ENCODE measurements at places on chromosomes 13 and 19.

DNA sequence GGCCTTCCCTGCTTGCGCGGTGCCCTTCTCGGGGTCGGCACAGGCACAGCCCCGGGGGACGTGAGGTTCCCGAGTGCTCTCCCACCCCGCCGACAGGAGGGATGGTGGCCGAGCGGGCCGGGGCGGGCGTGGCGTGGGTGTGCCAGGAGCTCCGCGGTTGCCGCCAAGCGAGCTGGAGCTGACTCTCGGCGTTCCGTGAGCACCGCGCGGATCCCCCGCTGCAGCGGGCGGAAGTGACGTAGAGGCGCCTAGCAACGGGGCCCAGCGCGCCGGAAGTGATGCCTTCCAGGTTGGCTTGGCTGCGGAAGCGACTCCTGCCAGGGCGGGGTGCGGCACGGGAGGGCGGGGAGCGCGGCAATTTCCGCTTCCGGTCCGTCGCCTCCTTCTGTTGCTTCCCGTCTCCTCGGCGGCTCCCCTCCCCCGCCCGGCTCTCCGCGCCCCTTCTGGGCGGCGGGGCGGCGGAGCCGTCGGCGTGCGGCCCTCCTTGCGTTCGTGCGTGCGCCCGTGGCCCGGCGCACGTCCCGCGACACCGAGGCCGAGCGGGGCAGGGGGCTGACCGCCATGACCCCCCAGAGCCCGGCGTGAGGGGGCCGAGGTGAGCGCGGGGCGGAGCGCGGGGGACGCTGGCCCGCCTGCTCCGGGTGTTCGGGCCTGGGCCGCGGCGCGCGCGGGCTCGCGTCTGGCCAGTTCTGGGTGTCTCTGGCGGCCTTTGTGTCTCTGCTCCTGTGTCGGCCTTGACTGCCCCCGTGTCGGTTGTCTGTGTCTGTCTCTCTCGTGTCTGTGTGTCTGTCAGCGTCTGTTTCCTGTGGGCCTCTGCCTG, at the start of gene EPN1:
Gene EPN1, plus strand, starts transcription at position 386 of the 820 bp plus-strand sequence. CDS start 3,402 bp downstream, outside the sequence.
- DNase-seq: peak; percentile 79

GRCh38 chr13:60689571-60689970, 292.6 kb downstream of the TDRD3 start:
- DNase-seq: no peak

DNA sequence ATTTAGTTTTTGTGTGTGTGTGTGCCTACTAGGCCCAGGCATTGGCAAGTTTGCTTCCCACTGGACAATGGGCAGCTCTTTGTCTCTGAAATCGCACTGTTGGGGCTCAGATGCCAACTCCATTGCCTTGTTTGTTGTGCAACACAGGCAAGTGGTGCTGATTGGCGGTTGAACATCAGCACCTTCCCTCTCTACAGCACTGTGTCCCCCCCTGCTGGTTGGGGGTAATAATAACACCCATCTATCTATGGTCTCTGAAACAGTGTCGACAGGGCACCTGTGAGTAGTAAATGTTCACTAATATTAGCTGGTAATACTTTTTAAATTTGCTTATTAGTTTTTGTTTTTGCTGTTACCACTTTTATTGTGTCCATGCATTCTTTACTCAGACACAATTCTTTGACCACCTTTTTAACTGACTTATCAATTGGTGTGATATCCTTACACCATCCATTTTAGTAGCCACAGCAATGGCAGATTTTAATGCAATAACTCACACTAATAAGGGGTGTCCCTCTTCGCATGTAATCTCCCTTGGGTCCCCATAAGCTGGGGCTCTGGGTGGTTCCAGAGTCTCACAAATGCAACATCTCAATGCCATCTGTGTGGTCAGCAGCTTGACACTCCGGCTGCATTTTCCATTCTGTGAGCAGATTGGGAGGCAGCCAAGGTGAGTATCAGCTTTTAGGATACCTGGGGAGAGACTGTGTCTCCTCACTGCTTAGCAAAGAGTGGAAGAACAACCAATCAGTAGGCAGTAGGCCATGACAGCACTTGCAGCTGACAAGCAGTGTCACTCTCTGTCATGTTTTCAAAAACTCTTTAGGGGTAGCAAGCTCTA, 47.7 kb upstream of the UQCRFS1 start:
- no peak for DNase-seq

DNA sequence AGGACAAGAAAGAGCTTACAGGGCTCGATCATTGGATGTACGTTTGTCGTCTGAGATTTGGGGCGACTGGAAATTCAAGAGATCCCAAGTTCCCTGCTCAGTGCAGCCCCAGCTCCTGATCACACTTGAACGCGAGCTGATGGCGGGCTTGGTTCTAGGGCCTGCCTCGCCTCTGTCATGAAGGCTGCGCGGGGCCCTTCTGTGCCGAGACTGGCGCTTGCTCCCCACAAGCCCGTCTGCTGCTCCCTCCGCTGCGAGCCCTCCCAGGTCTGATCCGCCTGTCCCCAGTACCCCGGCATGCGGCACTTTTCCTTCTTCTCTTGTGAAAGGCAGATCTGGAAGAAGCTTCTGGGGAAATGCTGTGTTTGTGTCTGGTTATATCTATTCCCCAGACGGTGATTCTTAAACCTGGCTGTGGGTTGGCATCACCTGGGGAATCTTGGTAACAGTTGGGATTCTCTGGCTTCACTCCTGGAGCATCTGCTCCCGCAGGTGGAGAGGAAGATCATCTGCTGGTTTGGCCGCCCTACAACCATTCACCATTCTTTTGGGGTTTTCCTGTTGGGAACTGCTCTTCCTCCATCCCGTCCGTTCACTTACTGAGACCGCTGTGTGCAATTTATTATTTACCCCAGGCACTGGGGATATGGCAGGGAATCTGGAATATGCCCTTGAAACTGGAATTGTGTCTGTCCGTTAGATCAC, 43.6 kb downstream of the SIPA1L3 start:
- DNase-seq: no peak

GRCh38 chr19:11091703-11092153, 2.5 kb downstream of the LDLR start:
- DNase-seq: no peak

DNA sequence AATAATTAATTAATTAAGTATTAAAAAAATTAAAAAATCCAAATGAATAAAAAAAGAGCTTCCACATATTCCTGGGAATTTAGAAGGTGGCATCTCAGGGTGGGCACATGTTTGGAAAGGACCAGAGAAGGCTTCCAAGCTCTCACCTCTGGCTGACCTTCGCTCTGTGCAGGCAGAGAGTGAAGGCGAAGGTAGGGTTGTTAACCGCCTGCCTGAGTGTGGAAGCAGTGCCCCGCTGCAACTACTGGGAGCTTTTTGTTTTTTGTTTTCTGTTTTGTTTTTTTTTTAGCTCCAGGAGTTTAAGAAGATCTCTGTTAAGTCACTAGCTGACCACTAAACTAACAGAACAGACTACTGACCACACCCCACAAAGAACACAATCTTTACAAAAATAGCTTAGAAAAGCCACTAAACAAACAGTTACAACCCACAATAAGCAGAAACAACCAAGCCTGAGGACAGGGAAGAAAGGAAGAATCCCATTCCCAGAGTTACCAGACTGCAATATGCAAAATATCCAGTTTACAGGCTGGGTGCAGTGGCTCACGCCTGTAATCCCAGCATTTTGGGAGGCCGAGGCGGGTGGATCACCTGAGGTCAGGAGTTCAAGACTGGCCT, 11.4 kb downstream of the ZNF541 start:
- DNase-seq: no peak

DNA sequence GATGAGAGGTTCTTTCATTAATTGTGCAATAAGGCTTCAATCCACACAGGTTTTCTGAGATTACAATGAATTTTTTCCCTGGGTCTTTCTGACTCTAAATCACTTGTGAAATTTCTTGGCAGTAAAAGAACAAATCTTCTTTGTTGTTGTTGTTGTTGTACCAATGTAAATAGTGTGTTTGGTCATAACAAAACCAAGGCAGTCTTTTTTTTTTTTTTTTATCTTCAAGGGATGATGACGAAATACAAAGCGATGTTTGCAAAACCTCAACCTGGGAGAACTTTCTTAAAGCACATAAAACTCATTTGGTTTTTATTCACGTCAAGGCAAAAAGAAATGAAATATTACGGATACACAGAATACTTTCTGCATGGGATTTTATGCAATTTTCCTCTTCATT, 462.0 kb downstream of the LIG4 start:
- DNase-seq: no peak

- no peak for DNase-seq
Observed at GRCh38 chr19:7229735-7230134, 64.5 kb downstream of the INSR start.

- no peak for DNase-seq
Observed at GRCh38 chr13:36516225-36516624, 83.9 kb downstream of the CCNA1 start.

GRCh38 chr13:97802213-97802612, 151.3 kb upstream of the IPO5 start:
- no peak for DNase-seq
